ENCODE measurements at places on chromosomes 5 and 9. TPM values are rescaled to one million over a fixed set of nuclear protein-coding genes. Genes with fewer than 3 reads are reported as not detected.

DNA sequence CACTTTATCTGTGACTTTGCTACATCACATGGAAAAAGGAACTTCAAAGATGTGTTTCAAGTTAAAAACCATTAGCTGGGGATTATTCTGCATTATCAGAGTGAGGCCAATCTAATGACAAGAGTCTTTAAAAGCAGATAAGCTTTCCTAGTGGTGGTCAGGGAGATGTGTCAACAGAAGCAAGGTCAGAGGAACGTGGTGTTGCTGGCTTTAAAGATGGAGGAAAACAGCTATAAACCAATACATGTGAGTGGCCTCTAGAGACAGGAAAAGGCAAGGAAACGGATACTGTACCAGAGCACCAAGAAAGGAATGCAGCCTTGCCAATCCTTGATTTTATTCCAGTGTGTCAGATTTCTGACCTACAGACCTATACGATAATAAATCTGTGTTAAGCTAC lies 204.2 kb downstream of the TAF11L14 start:
- no peaks in the 10 kb centered on the region for H3K36me3 ChIP-seq
- no peaks in the 10 kb centered on the region for H3K27me3 ChIP-seq
- H3K4me3 ChIP-seq = no peak overlapping the region

DNA sequence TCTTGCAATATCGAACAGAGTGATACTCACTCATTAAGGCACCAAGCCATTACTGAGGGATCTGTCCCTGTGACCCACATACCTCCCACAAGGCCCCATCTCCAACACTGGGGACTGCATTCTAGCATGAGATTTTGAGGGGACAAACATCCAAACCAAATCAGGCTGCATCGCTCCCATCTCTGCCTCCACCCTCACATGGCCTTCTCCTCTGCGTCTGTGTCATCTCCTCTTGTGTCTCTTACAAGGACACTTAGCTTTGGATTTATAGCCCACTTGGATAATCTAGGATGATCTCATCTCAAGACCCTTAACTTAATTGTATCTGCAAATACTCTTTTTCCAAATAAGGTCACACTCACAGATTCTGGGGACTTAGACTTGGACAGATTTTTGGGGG lies 284.4 kb upstream of the DAP start:
- H3K27me3 ChIP-seq = peaks cover 41% of the 10 kb centered on the region
- no peak for DNase-seq
- no peaks in the 10 kb centered on the region for H3K36me3 ChIP-seq
- H3K4me1 ChIP-seq = no peaks in the 10 kb centered on the region
- H3K27ac ChIP-seq = no peak overlapping the region

GRCh38 chr5:61658592-61659008 lies 326.5 kb downstream of the ZSWIM6 start:
- no peaks in the 10 kb centered on the region for H3K36me3 ChIP-seq
- no peaks in the 10 kb centered on the region for H3K27me3 ChIP-seq
- H3K4me3 ChIP-seq = no peak overlapping the region
- DNase-seq = peak; percentile 67

GRCh38 chr5:139312075-139312474 lies 18.5 kb downstream of the MATR3 start:
- H3K27me3 ChIP-seq = no peaks in the 10 kb centered on the region
- no peak for DNase-seq
- H3K36me3 ChIP-seq = peaks cover 9% of the 10 kb centered on the region
- H3K4me3 ChIP-seq = no peak overlapping the region
- H3K4me1 ChIP-seq = peaks cover 36% of the 10 kb centered on the region

- no peak for DNase-seq
- H3K27ac ChIP-seq = no peak overlapping the region
- H3K4me1 ChIP-seq = no peaks in the 10 kb centered on the region
- no peak overlapping the region for H3K4me3 ChIP-seq
- H3K36me3 ChIP-seq = no peaks in the 10 kb centered on the region
Observed at GRCh38 chr9:98037357-98037756, 19.2 kb upstream of the NANS start.

DNA sequence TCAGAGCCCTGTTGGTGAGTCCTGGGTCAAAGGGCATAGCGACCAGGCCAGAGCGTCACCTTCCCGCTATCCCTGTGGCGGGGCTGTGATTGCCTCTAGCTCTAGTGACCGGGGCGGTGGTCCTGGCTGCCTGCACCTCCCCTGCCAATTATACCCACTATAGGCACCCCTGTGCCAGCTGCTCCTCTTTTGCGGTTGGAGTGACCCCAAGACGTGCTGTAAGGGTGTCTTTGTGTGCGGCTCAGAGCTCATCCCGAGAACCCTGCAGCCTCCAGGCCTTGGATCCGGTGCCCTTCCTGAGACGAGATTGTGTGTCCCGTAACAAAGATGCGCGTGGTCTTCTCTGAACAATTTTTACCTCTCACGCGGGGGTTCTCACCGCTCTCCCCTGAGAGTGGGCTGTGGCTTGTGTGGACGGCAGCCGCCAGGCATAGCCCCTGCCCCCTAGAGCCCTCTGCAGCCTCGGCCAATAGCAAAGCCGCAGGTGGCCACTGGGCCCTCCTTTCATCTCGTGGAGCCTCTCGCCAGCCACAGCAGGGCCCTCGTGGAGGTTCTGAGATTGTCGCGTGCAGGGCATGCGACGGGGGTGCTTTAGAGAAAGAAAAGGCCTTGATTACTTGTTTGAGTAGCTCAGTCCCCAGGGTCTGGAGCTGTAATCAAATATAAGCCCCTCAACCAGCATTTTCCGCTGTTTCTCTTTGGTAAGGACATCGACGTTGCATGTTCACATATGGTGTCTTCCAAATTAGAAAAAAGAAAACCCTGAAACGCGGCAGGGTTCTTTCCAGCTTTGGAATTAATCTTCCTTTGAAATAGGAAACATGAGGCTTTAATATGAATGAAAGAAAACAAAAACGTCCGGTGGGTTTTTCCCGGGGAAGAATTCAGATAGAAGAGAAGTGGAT lies 10.7 kb downstream of the NKD2 start:
- no peaks in the 10 kb centered on the region for H3K27me3 ChIP-seq
- no peak for DNase-seq
- H3K4me3 ChIP-seq = no peak overlapping the region
- no peaks in the 10 kb centered on the region for H3K36me3 ChIP-seq

The CCDC69 gene
- total RNA-seq = 4.3 TPM

The PCDHGA12 gene
- 0.17 TPM for total RNA-seq

The HMMR gene
- total RNA-seq = 54.9 TPM

The AMBP gene
- total RNA-seq = 1.9 TPM

The GFPT2 gene
- total RNA-seq = 16.1 TPM

The PGM5 gene
- total RNA-seq = 0.15 TPM
